Aorta (tissue), 5 donors: ENCODE measurements at places on chromosomes 5 and 9. TPM values are rescaled to one million over a fixed set of nuclear protein-coding genes. Genes with fewer than 3 reads are reported as not detected.

- no peaks in the 10 kb centered on the region for H3K27me3 ChIP-seq
- no peak for DNase-seq
- no peak overlapping the region for H3K4me3 ChIP-seq
- no peaks in the 10 kb centered on the region for H3K36me3 ChIP-seq
Observed at GRCh38 chr5:124036786-124037185, 524.8 kb downstream of the CSNK1G3 start.

GRCh38 chr9:4662989-4663792 is 1.1 kb downstream of the PLPP6 start:
- H3K4me3 ChIP-seq = no peak overlapping the region
- H3K27me3 ChIP-seq = no peaks in the 10 kb centered on the region
- no peaks in the 10 kb centered on the region for H3K36me3 ChIP-seq
- H3K27ac ChIP-seq = peak overlapping the region; percentile 53
- no peak for DNase-seq
- H3K4me1 ChIP-seq = peaks cover 4% of the 10 kb centered on the region

KCNMB1 gene
- 63.3 TPM for total RNA-seq

DNA sequence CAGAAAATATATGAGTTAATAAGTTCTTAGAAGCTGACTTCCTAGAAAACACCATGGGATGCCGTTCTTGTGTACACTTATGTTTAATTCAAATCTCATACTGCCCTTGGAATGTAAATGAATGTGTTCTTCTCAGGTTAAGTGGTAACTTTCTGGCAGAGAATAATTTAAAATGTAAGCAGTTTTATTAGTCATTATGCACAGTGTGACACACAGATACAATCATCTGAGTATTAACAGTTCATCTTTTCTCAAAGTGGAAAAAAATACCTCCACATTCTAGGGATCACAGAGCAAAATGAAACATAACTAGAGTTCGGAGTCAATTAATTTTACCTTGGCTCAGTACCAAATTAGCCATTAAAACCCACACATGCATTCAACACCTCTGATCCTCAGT is 508.1 kb downstream of the CDH9 start:
- H3K27ac ChIP-seq = no peak overlapping the region
- no peaks in the 10 kb centered on the region for H3K27me3 ChIP-seq
- no peaks in the 10 kb centered on the region for H3K36me3 ChIP-seq
- DNase-seq = no peak
- H3K4me1 ChIP-seq = no peaks in the 10 kb centered on the region
- H3K4me3 ChIP-seq = no peak overlapping the region

- H3K4me3 ChIP-seq = no peak overlapping the region
- H3K27ac ChIP-seq = no peak overlapping the region
Observed at GRCh38 chr5:56981548-56982315, 29.8 kb upstream of the MIER3 start.

LRRC14B gene
- not detected for total RNA-seq
